Stimulated activated CD4-positive, alpha-beta T cell treated with anti-CD3 and anti-CD28 coated beads, TNF-alpha, amount 100 ng/mL, for 48 hours (primary cell): ENCODE measurements at places on chromosomes 2 and 18.

GRCh38 chr2:96148410-96149217 lies 3.4 kb upstream of the DUSP2 start:
- DNase-seq = peak; percentile 98

- DNase-seq = no peak
These were observed 1.5 kb downstream of the RNF152 start for GRCh38 chr18:61891271-61891670.

DNA sequence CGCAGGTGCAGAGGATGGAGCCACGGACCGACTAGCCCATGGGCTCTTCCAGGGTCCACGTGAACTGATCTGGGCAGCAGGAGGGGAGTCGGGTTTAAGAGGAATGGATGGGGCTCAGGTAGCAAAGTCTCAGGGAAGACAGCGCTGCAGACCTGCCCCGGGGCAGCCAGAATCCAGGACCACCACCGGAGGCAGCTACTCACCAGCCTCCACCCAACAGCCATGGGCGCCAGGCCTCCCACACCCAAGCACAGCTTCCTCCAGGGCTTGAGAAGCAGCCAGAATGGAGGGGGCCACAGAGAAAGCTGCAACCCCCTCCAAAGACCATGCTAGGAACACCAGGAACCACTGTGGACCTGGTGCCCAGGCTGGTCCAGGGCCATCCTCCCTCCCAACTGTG lies 164.3 kb downstream of the TWIST2 start:
- DNase-seq = no peak

DNA sequence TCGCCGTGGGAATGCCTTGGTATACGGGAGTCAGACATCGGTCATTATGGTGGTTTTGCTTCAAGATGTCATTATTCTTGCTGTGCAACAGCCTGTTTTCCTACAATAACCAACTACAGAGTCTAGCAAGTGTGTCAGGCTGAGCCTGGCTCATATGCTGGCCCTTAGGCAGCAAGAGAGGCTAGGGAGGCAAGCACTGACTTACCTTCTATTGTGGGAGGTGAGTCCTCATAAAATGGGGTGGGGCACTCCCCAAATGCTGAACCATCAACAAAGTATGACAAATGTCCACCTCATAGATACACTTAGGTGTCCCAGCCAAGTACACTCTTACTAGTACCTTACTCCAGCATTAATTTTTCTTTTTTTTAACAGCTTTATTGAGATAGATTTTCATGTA lies 77.0 kb upstream of the ATL2 start:
- no peak for DNase-seq

GRCh38 chr18:3663870-3664512 lies 214.0 kb downstream of the TGIF1 start:
- DNase-seq = no peak

- no peak for DNase-seq
These were observed 18.8 kb downstream of the FAM124B start for GRCh38 chr2:224382973-224383555.

DNA sequence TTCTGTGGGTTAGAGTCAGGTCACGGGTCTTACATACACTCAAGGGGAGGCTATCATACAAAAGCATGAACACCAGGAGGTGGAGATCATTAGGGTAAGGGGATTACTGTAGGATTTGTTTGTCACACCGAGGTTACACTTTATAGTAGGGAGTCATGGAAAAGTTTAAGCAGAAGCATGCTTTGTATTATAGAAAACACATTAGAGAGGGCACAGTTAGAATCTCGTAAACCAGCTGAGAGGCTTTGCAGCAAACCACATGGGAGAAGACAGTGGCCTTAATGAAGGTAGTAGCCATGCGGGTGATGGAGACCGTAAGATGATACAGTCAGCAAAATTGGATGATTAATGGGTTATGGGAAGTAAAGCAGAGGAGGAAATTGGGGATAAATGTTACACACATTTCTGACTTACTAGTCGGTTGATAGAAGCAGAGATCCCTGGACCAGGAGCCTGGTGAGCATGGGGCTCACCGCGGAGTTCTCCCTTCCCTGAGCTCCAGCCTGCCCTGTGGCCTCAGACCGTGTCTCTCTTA lies 75.6 kb downstream of the MAPRE2 start:
- DNase-seq = no peak

DNA sequence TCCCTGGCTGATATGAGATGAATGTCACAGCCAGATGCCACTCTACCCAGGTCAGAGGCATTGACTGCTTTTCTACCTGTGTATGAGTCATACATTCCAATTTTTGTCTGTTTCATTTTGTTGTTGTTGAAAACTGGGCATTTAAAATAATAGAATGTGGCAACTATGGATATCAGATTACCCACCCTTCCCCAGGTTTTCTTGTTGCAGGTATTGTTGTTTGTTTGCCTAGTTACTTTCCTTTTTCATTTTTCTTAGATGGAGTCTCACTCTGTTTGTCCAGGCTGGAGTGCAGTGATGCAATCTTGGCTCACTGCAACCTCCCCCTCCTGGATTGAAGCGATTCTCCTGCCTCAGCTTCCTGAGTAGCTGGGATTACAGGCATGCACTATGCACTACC lies 70.2 kb downstream of the LRRC30 start:
- no peak for DNase-seq

GRCh38 chr2:28086611-28087010 lies 196.1 kb downstream of the BABAM2 start:
- no peak for DNase-seq

- DNase-seq = no peak
These were observed 57.4 kb downstream of the SPRED2 start for GRCh38 chr2:65374999-65375398.

DNA sequence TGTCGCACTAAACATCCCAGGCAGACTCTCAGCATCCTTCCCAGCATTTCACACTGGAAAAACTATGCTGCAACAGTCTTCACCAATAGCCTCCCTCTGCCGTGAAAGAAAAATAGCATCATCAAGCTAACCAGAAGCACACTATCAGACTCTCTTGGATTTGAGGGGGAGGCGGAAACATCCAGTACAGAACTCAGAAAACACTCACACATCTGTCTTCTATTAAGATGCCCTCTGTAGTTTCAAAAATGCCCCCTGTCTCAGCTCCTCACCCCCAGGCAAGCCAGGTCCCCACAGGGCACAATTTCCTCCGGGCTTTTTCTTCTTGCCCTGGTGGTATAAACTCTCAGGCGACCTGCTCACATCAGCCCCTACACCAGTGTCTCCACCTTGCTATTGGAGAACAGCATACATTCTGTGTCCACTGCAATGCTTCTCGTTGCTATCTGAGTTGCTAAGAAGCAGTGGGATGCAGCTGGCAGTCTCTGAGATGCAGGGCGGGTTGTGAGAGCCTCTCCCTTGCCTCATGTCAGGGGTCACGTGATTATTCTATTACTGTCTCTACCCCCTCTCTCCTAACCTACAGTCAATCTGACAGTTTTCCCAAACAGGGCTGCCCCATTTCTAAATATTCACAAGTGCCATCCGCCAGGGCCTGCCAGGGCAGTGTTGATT lies 189.9 kb downstream of the INO80D start:
- DNase-seq = no peak

- no peak for DNase-seq
These were observed 16.8 kb upstream of the SLC1A4 start for GRCh38 chr2:64972426-64972825.

GRCh38 chr2:136929531-136929930 lies 164.2 kb downstream of the THSD7B start:
- no peak for DNase-seq

DNA sequence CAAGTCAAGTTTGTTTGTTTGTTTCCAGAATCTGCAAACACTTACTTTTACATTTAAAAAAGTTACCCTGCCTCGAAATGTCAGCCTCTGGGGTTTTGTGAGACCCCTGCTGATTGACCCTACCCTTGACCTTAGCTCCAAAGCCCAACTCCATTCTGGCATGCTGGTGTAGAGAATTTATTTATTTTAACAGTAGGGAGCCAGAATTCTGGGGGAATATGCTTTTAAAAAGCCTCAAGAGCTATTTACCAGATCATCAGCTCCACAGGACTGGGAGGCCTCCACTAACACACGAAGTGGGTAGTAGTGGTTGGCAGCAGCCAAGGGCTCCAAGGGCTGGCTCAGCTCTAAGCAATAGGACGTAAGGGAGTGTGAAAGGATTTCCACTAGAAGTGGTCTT lies 23.2 kb upstream of the GREB1L start:
- no peak for DNase-seq

GRCh38 chr2:232116852-232117251 lies 155.3 kb downstream of the DIS3L2 start:
- DNase-seq = no peak

- DNase-seq = no peak
These were observed 86.3 kb downstream of the ZFP36L2 start for GRCh38 chr2:43139996-43140621.

DNA sequence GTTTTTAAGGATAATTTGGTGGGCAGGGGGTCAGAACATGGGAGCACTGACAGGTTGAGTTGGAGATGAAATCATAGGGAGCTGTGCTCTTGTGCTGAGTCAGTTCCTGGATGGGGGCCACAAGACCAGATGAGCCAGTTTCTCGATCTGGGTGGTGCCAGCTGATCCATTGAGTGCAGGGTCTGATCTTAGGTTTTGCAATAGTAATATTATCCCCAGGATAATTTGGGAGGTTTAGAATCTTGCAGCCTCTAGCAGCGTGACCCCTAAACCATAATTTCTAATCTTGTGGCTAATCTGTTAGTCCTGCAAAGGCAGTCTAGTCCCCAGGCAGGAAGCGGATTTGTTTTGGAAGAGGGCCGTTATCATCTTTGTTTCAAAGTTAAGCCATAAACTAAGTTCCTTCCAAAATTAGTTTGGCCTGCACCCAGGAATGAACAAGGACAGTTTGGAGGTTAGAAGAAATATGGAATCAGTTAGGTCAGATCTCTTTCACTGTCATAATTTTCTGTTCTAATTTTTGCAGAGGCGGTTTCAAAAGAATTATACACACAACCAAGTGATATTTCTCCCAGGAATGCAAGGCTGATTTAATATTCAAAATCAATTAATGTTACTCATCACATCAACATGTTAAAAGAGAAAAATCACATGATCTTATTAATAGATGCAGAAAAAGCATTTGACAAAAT lies 23.0 kb downstream of the DBI start:
- DNase-seq = no peak

GRCh38 chr18:34510926-34511325 lies 199.2 kb upstream of the DTNA start:
- DNase-seq = no peak

GRCh38 chr18:13913205-13913604 lies 2.1 kb downstream of the MC2R start:
- no peak for DNase-seq

- no peak for DNase-seq
These were observed 126.6 kb upstream of the CREB1 start for GRCh38 chr2:207403141-207403540.

DNA sequence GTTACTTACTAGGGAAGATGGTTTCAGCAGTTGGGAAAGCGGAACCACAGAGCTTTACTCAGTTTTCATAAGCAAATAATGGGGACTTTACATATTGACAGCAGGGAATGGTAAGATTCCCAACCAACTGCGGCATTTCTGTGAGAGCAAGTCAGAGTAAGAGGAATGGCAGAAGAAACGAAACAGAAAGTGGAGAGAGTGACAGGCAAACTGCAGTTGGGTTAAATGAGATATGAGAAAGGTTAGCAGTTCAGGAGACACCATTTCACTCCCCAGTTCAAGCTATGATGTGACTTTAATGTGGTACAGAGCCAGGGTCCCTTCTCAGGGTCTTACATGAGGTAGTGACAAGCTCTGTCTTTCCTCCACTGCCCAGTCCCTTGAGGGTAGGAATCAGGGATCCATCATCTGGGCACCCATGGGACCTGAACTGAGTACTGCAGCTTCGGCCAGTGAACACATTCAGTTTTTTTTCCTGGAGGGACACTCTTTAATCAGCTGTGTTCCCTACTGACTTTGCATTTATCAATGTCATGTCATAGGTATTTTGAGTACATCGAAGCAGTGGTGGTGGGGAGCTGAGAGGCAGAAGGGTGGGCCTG lies 33.0 kb upstream of the GREB1 start:
- DNase-seq = no peak

DNA sequence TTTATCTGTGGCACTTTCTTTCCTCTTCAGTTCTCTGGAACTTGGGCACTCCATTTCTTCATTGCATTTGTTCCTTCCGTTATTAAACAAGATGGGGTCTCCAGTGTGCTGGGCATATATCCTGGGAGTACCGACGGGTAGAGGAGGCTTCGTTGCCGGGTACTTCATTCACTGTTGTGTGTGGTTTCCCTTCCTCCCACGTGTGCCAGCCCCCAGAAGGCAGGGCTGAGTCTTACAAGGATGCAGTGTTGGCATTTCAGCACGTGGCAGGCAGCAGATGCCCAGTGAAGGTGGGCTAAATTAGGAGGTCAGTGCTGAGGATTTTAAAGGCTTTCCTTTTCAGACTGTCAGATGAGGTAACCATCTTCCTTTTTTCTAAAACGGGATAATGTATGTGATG lies 58.6 kb downstream of the MGAT5 start:
- DNase-seq = no peak

GRCh38 chr2:30022444-30023071 lies 101.2 kb upstream of the ALK start:
- no peak for DNase-seq

DNA sequence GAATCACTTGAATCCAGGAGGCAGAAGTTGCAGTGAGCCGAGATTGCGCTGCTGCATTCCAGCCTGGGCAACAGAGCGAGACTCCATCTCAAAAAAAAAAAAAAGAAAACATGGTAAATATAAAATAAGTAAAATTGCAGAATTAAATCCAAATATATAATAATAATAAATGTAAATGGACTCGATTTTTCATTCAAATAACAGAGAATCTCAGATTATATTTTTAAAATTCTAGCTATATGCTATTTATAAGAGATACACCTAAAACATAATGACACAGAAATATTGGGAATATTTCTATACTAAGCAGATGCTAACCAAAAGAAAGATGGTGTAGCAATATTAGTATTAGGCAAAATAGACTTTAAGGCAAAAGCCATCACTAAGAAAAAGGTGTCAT lies 15.1 kb upstream of the NEURL3 start:
- DNase-seq = no peak

DNA sequence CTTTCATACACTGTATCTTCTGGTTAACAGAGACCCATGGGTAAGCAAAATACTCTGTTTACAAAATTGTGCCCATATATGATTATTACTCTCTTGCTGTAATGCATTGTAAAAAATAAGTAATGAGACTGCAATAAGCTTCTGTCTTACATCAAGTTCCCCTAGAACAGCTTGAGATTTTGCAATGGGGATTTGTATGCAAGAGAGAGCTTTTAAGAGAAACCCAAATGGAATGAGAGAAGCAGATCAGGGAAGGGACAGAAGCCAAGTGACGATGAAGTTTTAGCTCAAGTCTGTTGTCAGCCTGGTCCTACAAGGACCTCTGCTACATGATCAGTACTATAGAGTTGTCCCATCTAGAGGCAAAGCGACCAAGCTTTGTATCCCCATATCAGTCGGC lies 218.1 kb upstream of the VWC2L start:
- DNase-seq = no peak
